ENCODE measurements at places on chromosomes 11 and 22. TPM values are rescaled to one million over a fixed set of nuclear protein-coding genes. Genes with fewer than 3 reads are reported as not detected.

DNA sequence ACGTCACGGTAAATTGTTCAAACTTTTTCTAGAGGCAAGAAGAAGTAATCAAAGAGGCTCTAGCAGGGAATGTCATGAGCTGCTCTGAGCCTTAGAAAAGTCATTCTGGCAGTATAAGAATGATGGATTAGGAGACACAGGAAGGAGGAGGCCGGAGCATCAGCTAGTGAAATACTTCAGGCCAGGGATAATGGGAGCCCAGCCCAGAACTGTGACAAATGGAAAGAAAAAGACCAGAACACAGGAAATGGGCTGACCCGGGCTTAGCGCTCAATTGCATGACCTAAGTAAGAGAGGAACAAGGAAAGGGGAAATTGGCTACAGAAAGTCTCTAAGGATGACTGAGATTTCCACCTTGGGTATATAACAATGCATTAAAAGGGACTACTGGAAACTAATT is 108.6 kb downstream of the LARGE1 start:
- no peak overlapping the region for H3K4me3 ChIP-seq
- peaks cover 5% of the 10 kb centered on the region for H3K4me1 ChIP-seq
- no peaks in the 10 kb centered on the region for H3K27me3 ChIP-seq
- H3K36me3 ChIP-seq: no peaks in the 10 kb centered on the region

The KCNQ1OT1 gene
- 2.5 TPM for total RNA-seq

The GLB1L3 gene
- total RNA-seq: 0.22 TPM

The MGAT3 gene
- total RNA-seq: 7.9 TPM

The BDNF gene
- total RNA-seq: 24.4 TPM

All from astrocyte (in vitro differentiated cells and primary cell).